ENCODE measurements at places on chromosomes 2 and 18.
A peak's percentile ranks its signal among the peaks of the same experiment; 100 is the strongest.

DNA sequence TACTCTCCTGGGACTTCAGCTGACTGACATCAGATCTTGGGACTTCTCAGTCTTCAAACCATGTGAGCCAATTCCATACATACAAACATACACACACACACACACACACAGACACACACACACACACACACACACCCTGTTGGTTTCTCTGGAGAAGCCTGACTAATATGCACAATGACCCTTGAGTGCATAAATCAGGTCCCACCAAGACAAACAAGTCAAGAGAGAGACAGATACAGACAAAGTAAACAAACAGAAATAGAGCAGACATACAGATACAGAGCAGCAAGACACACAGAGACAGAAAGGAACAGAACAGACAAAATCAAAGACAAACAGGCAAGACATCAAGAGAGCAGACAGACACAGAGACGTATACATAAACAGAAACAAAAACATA is 43.8 kb upstream of the DDX18 start:
- no peak for DNase-seq

DNA sequence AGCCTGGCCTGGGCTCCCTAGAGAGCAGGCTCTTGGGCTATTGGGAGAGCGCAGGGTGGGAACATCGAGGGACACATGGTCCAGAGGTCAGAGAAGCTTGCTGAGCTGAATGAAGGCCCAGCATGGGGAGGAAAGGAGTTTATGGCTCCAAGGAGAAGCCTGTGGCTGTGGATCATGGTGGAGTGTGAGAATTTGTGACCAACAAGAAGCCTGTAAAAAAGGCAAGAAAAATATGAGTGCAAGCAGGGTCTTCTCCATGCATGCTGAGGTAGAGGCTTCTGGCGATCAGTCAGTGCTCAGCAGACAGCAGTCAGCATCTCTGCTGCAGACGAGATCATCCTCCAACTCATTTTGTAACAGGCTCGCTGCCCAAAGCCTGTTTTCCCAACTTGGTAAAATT is 1.3 kb upstream of the SCYGR3 start:
- DNase-seq = no peak

DNA sequence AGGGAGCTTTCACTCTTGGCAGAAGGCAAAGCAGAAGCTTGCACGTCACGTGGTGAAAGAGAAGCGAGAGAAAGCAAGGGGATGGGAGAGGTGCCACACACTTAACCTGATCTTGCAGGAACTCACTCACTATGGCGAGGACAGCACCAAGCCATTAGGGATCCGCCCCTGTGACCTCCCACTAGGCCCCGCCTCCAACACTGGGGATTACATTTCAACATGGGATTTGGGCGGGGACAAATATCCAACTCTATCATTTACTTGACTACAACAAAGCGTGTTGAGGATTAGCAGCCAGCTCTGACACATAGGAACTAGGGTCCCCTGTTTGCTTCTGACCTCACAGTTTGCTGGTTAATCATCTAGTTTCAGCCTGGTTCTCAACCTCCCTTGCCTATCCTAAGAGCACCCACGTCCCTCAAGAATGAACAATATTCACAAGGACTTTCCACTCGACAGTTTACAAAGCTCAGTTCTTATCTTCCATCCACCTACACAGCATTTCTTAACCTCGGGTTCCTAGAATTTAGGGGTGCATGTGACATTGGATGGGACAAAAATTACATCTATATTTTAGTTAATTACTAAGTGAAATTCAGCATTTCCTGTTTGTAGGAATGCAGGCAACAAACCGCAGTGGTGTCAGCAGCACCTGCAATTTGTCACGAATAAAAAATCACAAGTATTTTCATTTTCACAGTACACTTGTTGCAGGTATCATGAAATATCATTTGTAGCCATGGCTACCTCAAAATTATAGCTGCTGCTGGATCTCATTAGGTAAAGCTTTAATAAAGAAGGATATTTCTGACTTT is 36.0 kb downstream of the LBH start:
- no peak for DNase-seq

- peak; percentile 9 for DNase-seq
Observed at GRCh38 chr2:187545238-187545751, 8.9 kb downstream of the TFPI start.

DNA sequence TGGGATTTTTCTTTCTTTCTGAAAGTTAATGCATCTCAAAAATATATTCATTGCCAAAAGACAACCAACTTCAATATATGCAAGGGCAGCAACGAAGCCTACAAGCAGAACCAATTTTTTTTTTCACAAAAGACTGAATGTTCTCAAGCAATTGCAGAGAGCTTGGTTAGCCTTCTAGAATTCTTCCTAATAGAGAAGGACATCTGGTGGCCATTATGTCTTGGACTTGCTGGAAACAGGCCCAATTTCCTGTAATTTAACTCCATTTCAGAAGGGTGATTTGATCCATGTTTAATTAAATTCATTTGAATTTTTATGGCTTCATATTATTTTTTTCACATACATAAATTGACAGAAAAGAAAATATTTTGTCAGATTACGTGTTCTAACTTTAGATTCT is 208.0 kb downstream of the TPGS2 start:
- no peak for DNase-seq

DNA sequence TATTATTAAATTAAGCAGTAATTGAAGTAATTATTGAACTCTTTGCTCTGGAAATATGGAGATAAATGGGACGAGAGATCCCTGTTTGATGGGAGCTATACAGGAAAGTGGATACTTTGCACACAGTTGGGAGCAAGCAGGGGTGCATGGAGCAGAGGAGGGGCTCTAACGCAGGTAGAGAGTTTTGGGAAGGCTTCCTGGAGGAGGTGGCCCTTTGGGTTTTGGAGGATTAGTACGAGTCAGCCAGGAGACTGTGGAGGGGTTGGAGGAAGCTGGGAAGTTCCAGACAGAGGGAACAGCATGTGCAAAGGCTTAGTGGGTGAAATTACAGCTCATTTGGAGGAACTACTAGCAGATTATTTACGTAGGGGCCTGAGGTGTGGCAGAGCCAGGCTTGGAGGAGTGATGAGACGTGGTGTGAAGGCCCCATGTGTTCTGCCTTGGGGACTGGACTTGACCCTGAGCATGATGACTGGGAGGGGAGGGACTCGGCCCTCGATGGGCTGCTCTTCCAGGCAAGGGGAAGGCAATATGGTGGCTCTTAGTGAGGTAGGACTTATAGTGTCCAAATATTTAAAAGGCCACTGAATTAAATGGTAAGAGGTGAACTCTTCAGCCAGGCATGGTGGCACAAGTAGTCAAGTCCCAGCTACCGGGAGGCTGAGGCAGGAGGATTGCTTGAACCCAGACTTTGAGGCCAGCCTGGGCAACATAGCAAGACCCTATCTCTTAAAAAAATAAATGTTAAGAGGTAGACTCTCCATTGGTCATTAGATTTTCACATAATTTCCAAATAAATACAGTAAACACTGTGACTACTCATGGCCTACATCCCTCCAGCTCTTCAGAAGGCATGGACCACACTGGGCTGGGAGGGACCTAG is 30.2 kb downstream of the GREB1 start:
- DNase-seq = no peak

DNA sequence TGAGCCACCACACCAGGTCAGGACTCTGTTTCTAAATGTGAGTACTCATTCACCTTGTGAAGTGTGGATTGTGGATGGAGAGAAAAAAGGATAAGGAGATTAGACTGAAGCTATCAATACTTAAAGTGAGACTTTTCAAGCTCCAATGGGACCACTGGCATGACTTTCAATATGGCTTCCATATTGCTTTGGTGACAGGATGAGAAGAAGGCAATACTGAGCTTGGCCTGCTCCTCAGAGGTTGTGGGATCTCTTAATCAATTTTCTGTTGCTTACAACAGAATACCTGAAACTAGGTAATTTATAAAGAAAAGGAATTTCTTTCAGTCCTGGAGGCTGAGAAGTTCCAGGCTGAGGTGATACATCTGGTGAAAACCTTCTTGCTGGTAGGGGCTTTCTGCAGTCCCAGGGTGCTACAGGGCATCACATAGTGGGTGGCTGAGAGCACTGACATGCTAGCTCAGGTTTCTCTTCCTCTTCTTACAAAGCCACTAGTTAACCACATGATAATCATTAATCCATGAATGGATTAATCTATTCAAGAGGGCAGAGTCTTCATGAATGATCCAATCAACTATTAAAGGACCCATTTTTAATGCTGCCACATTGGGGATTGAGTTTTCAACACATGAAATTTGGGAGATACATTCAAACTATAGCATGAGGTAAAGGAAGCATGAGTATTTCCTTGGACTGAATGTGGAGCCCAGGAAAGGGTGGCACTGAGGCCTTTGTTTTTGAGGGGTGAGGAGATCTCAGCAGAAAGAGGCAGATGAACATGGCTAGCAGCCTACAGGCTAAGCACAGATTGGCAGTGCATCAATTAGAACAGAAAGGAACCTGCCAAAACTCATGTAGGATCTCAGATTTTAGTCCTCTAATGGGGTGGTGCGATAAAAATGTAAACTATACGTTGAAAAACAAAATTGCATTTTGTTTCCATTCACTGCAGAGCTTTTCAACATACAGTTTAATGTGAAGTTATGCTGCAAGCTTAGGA is 274.5 kb downstream of the PIK3C3 start:
- DNase-seq = no peak

DNA sequence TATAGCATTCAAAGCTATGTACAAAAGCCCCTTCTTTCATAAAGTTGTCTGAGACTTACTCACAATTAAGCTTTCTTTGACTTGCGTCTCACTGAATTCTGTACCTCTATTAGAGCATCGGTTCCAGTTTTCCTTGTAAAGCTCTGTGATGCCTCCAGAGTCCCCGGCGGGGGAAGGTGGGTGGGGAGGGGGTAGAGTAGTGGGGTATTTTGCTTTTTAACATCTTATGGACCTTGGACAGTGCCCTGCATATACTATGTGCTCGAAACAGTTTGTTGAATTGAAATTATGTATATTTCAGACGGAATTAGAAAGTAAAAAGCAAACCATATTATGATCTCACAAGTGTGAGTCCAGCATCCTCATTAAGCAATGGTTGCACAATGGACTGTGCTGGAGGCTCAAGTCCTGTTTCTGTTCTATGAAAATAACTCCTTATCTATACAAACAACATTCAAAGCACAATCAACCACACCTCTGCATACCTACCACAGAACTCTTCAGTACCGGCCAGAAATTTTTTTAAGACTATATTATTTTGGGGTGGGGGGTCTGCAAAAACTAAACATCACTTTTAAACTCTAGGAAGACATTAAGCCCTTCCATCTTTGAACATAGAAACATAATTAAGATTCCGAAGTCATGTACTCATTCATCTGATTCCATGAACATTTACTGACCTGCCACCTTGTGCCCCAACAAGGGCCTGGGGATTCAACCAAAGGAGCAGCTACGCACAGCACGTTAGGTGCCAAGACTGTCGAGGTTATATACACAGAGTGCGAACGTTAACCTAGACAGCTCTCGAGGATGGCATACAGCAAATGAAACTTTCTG is 908 bp downstream of the STAT1 start:
- DNase-seq = no peak

DNA sequence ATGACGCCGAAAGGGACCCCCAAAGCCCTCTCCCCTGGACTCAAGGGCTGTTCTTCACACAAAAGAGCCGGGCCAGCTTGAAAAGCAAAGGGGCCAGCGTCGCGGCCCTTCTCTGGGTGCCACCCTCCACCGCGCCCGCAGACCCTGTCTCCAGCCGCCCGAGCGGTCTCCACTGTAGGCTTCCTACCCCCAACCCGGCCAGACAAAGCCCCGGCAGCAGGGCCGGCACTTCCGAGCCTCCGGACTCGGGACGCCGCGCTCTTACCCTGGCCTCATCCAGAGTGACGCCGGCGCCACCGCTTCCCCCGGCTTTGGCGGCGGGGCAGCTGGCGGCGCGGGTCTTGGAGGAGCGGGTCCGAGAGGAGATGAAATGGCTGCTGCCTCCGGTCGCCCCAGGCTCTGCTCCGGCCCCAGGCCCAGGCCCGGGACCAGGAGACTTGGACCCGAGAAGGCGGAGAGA is 603 bp downstream of the ATAD2B start:
- DNase-seq = peak; percentile 88

GRCh38 chr2:55761526-55761925 is 67.9 kb upstream of the PNPT1 start:
- no peak for DNase-seq

GRCh38 chr2:101442042-101442666 is 32.8 kb downstream of the RFX8 start:
- DNase-seq = no peak

DNA sequence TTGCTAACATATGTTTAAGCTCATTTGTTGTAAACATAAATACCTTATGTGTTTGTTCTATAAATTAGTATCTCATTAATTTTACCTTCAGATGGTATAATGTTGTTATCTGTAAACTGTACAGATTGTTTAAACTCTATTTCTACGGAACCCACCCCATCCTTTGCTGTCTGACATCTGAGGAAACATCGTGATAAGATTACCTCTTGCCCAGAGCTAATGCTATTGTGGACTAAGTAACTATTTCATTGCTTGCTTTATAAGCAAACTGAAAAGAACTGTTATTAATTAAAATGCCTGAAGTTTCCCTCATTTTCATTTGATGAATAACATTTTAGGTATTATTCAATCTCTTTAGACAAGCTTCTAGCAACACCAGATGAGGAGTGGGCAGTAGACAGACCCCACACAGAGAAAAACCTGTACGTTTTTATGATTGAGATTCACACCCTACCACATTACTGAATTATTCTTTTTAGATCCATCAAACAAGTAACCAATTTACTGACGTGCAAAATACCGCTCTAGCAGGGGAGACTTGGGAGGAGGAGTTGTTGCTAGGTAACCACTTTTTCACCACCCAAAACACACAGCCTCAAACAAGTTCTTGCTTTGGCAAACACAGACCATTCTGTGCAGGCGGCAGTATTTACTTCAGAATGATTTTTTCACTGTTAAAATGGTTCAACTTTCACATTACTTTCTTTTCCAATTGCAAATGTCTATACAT is 1.9 kb upstream of the SYT4 start:
- peak; percentile 85 for DNase-seq

DNA sequence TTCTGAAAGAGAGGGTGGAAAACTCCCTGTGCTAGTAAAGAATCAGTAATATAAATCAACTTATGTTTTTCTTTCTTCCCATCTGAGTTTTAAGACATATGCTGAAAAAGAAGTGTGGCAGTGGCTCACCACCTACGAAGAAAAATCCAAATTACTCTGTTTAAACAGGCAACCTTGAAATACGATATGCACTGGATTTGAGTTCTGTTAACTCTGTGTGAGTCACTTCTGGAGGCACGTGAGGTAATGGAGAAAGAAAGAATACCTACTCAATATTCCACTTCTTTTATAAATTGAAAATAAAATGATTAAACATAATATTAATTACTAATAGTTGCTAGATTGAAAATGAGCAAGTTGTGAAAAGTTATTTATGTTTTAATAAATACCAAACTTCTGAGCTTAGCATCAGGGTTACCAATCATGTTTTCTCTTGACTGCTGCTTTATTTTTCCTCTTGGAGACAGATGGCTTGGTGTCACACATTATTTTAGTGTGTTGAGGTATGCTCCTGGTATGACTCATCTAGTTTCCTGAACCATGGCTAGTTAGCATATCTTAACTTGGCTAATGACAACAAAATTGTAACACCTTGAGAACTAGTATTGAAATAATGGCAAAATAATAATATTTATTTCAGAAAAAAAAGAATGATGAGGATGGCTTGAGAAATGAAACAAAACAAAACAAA is 1705.5 kb upstream of the PIK3C3 start:
- DNase-seq = no peak
